SJSA1 (cell line): ENCODE measurements at places on chromosomes 16 and 17. TPM values are rescaled to one million over a fixed set of nuclear protein-coding genes. Genes with fewer than 3 reads are reported as not detected.

DNA sequence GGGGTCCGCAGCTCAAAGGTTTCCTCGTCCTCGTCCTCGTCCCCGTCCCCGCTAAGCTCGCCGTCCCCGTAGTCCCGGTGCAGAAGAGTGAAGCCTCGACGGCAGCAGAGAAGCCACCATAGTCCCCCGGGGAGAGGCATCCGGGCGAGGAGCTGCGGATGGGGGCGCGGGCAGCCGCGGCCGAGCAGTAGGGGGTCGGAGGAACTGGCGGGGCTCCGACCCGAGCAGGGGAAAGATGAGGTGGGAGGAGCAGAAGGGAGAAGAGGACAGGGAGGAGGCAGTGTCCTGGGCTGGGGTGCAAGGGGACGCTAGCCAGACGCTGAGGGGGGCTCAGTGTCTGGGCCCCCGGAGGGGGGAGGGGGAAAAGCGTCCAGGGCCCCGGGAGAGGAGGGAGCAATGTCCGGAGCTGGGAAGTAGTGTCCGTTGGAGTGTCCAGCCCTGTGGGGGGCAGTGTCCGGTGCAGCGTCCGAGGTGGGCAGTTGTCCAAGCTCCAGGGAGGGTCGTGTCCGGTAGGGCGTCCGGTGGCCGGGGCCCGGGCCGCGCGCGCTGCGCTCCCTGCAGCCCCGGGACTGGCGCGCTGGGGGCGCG is at the start of gene PLEKHH3:
PLEKHH3 (minus strand) TSS at position 571 of the 588 bp plus-strand sequence; CDS start at position 140, 431 bp downstream.
- peak within 1 kb of the TSS; percentile 67 for H3K27ac ChIP-seq
- no peaks in the 10 kb centered on the region; the same call in 1 of the 2 replicates for H3K27me3 ChIP-seq
- peak within 1 kb of the TSS; percentile 70 for H3K4me3 ChIP-seq

- H3K4me1 ChIP-seq: no peaks in the 10 kb centered on the region
- no peak for DNase-seq
- no peak overlapping the region for H3K4me3 ChIP-seq
- no peaks in the 10 kb centered on the region for H3K36me3 ChIP-seq
- no peaks in the 10 kb centered on the region for H3K27me3 ChIP-seq
Observed at GRCh38 chr16:79972053-79972704, 371.6 kb upstream of the MAF start.

- no peaks in the 10 kb centered on the region for H3K27me3 ChIP-seq
- no peak overlapping the region for H3K4me3 ChIP-seq
- H3K36me3 ChIP-seq: peaks cover 48% of the 10 kb centered on the region
- no peak for DNase-seq
- no peak overlapping the region for H3K27ac ChIP-seq
Observed at GRCh38 chr16:22356930-22357634, 17.3 kb downstream of the CDR2 start.

- H3K27me3 ChIP-seq: no peaks in the 10 kb centered on the region; the same call in 1 of the 2 replicates
- no peak overlapping the region for H3K4me3 ChIP-seq
- no peak for DNase-seq
- H3K36me3 ChIP-seq: no peaks in the 10 kb centered on the region
- H3K27ac ChIP-seq: no peak overlapping the region
Observed at GRCh38 chr17:32256012-32256700, 9.5 kb upstream of the RHBDL3 start.

DNA sequence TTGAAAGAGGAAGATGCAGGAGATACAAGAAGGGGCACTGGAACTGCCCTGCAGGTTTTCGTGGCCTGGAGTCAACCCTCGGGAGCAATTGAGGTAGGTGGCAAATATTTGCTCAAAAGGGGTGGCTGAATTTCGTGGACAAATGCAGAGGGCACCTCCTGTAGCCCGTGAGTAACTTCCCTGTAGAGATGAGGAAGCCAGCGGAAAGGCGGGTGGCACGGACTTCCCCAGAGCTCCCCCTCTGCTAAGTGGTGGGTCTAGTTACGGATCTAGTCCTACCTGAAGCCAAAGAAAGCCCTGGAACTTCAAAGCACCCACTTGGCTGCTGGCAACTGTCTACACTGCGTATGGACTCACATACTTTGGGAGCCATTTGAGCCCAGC is 1.0 kb upstream of the ATP2C2 start:
- H3K27me3 ChIP-seq: peaks cover 44% of the 10 kb centered on the region
- DNase-seq: no peak
- H3K4me1 ChIP-seq: no peaks in the 10 kb centered on the region
- no peak overlapping the region for H3K4me3 ChIP-seq

DNA sequence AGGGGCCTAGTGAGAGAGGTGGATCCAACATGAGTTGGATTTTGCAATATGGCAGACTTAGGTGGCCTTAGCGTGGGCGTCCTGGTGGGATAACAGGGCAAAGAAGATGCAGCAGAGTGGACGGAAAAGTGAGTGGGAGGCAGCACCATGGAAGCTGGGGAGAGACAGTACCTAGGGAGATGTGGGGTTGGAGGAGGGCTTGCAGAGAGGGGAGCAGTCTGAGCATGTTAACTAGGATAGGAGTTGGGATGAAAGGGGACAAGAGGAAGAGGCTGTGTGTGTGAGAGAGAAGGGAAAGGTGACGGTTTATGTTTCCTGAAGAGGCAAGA is 120.1 kb downstream of the NTN1 start:
- DNase-seq: no peak
- no peak overlapping the region for H3K27ac ChIP-seq
- no peaks in the 10 kb centered on the region for H3K36me3 ChIP-seq
- H3K4me3 ChIP-seq: no peak overlapping the region
- H3K4me1 ChIP-seq: peaks cover 8% of the 10 kb centered on the region

DNA sequence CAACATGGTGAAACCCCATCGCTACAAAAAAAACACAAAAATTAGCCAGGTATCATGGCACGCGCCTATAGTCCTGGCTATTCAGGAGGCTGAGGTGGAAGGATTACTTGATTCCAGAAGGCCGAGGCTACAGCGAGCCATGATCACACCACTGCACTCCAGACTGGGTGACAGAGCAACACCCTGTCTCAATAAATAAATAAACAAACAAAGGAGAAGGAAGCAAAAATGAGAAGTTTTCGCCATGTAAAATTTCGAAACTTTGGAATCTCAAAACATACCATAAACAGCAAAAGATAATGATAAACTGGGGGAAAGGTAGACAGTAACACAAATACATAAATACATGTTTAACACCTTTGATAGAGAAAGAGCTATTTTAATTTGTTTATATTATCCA is 130.9 kb downstream of the ZFHX3 start:
- H3K36me3 ChIP-seq: no peaks in the 10 kb centered on the region
- no peak overlapping the region for H3K4me3 ChIP-seq
- H3K27me3 ChIP-seq: no peaks in the 10 kb centered on the region
- no peak overlapping the region for H3K27ac ChIP-seq

DNA sequence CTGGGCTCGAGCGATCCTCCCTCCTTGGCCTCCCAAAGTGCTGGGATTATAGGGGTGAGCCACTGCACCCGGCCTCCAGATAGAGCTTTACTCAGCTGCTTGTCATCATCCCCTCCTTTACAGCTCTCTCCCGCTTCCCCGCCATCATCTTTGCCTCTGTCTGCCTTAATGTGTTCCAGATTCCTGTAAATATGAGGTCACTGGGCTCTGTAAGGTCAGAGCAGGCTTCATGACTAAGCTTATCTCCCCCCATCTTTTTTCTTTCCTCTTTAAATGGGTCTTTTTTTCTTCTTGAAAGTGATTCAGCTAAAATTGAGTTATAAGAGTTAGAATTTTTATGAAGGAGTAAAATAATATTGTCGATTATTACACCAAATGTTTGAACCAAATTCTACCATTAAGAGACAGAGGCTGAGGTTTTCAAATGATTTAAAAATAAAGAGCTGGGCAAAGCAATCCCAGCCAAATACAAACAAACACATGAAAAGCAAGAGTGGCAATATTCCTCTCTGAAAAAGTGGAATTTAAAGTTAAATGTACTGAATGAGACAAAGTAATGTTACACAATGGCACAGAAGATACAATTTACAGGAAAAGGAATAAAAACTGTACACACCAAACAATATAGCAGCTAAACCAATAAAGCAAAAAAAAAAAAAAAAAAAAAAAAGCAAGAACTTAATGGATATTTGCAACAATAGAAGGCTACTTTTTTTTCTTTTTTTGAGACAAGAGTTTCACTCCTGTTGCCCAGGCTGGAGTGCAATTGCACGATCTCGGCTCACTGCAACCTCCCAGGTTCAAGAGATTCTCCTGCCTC is 62.1 kb downstream of the CRISPLD2 start:
- peaks cover 20% of the 10 kb centered on the region for H3K4me1 ChIP-seq
- no peaks in the 10 kb centered on the region for H3K27me3 ChIP-seq
- H3K4me3 ChIP-seq: no peak overlapping the region
- H3K36me3 ChIP-seq: no peaks in the 10 kb centered on the region
- DNase-seq: peak; percentile 77
- H3K27ac ChIP-seq: peak overlapping the region; percentile 77

- no peaks in the 10 kb centered on the region for H3K27me3 ChIP-seq
- H3K4me1 ChIP-seq: no peaks in the 10 kb centered on the region
- H3K36me3 ChIP-seq: no peaks in the 10 kb centered on the region
- DNase-seq: no peak
Observed at GRCh38 chr17:53979991-53980390, 157.3 kb downstream of the KIF2B start.

- H3K27me3 ChIP-seq: peaks cover 26% of the 10 kb centered on the region
- no peak for DNase-seq
- no peaks in the 10 kb centered on the region; the same call in 1 of the 2 replicates for H3K4me1 ChIP-seq
- no peak overlapping the region for H3K4me3 ChIP-seq
- H3K27ac ChIP-seq: no peak overlapping the region
- H3K36me3 ChIP-seq: no peaks in the 10 kb centered on the region
Observed at GRCh38 chr17:35748341-35748841, 4.6 kb downstream of the GAS2L2 start.

GRCh38 chr17:30117675-30118081 is 1.1 kb downstream of the NSRP1 start:
- H3K27me3 ChIP-seq: no peaks in the 10 kb centered on the region
- peak overlapping the region; percentile 98 for H3K27ac ChIP-seq
- H3K4me3 ChIP-seq: peak overlapping the region; percentile 72
- peaks cover 46% of the 10 kb centered on the region for H3K36me3 ChIP-seq

GRCh38 chr16:58042001-58042885 is 16.7 kb downstream of the MMP15 start:
- no peaks in the 10 kb centered on the region for H3K36me3 ChIP-seq
- H3K4me1 ChIP-seq: no peaks in the 10 kb centered on the region
- DNase-seq: no peak
- no peak overlapping the region for H3K4me3 ChIP-seq

GRCh38 chr17:7329997-7330637 is 982 bp upstream of the NEURL4 start:
- no peak for DNase-seq
- peaks cover 14% of the 10 kb centered on the region for H3K36me3 ChIP-seq
- H3K27ac ChIP-seq: peak overlapping the region; percentile 39; the same call in 1 of the 2 replicates
- H3K4me1 ChIP-seq: peaks cover 14% of the 10 kb centered on the region
- no peaks in the 10 kb centered on the region for H3K27me3 ChIP-seq
- H3K4me3 ChIP-seq: peak overlapping the region; percentile 52

DNA sequence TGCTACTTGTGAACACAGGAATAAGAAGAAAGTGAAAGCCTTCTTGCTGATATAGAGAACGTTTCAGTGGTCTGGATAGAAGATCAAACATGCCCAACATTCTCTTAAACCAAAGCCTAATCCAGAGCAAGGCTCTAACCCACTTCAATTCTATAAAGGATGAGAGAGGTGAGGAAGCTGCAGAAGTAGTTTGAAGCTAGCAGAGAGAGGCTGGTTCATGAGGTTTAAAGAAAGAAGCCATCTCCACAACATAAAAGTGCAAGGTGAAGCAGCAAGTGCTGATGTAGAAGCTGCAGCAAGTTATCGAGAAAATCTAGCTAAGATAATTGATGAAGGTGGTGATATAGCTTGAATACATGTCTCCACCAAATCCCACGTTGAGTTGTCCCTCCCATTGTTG is 383.3 kb upstream of the ASIC2 start:
- H3K27ac ChIP-seq: no peak overlapping the region
- DNase-seq: no peak
- no peaks in the 10 kb centered on the region for H3K27me3 ChIP-seq
- H3K36me3 ChIP-seq: no peaks in the 10 kb centered on the region
- H3K4me3 ChIP-seq: no peak overlapping the region

GRCh38 chr16:89409161-89409711 is 81.1 kb downstream of the ANKRD11 start:
- H3K27ac ChIP-seq: no peak overlapping the region
- H3K27me3 ChIP-seq: no peaks in the 10 kb centered on the region
- no peak overlapping the region for H3K4me3 ChIP-seq
- H3K36me3 ChIP-seq: no peaks in the 10 kb centered on the region

GRCh38 chr17:38575781-38576180 is 30.0 kb downstream of the SRCIN1 start:
- H3K27me3 ChIP-seq: peaks cover 95% of the 10 kb centered on the region
- no peak overlapping the region for H3K4me3 ChIP-seq
- DNase-seq: no peak
- H3K27ac ChIP-seq: no peak overlapping the region

GRCh38 chr17:66331038-66331816 is 28.8 kb downstream of the PRKCA start:
- DNase-seq: no peak
- no peak overlapping the region for H3K27ac ChIP-seq
- no peaks in the 10 kb centered on the region for H3K4me1 ChIP-seq
- H3K36me3 ChIP-seq: peaks cover 10% of the 10 kb centered on the region; the same call in 1 of the 2 replicates
- H3K27me3 ChIP-seq: no peaks in the 10 kb centered on the region

DNA sequence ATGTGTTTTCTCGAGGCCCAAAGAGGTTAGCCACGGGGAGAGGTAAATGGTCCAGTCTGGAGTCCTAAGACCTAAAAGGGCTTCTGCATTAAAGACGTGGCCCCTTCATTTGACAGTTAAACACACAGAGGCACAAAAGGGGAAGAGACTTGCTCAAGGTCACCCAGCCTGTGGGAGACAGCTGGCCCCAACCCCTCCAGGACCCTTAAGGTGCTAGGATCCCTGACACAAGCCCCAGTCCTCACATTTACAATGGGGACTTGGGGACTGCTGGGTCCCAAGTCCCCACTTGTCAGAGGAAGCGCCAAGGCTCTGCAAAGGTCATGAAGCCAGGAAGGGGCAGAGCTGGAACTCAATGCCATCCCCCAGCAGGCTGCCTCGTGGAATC is 1.7 kb downstream of the ABAT start:
- no peak overlapping the region for H3K4me3 ChIP-seq
- H3K4me1 ChIP-seq: peaks cover 35% of the 10 kb centered on the region

GRCh38 chr17:41710472-41711090 is 1.6 kb upstream of the GAST start:
- H3K36me3 ChIP-seq: no peaks in the 10 kb centered on the region
- no peaks in the 10 kb centered on the region for H3K4me1 ChIP-seq
- no peak for DNase-seq

The ITGB3 gene
- total RNA-seq: 164 and 202 TPM in 2 replicates

The ANKRD40CL gene
- not detected in 2 replicates for total RNA-seq

The KPNB1 gene
- total RNA-seq: 571 and 681 TPM in 2 replicates

The CEP95 gene
- 32.5 and 36.7 TPM in 2 replicates for total RNA-seq

The PLLP gene
- not detected in 2 replicates for total RNA-seq

The CCL17 gene
- total RNA-seq: not detected in 2 replicates

The EME1 gene
- total RNA-seq: 24.1 and 54.5 TPM in 2 replicates

The LITAFD gene
- not detected in 2 replicates for total RNA-seq

The TK2 gene
- 26.2 and 28.9 TPM in 2 replicates for total RNA-seq
